ENCODE measurements at places on chromosomes 7 and 10.

DNA sequence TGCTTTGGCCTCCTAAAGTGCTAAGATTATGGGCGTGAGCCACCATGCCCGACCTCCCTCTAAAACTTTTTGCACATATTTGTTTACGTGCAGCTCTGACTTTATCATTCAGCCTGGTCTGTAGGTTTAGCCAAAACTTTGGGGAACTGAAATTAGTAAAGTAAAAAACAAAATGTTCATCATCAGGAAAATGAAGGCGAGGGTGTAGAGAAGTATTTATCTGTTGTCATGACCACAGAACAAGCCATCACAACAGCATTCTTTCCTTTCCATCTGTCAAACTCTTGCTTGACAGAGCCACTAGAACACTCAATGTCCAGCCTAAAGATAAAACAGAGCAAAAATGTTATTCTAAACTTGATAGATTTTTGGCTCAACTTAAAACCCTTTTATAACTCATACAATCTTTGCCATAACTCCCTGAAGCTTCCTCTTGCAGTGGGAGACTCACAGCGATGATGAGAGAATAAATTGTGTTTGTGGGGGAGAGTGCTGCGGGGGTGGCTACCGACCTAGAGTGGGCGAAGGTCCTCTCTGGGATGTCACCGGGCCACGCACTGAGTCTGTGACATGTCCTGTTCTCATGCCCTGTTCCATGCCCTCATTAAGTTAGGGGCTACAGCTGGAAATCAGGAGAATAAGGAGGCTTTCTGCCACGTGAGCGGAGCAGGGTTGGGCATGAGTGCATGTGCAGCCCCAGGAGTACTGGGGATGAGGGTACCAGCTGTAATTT is 58.6 kb upstream of the MKRN1 start:
- DNase-seq = no peak

DNA sequence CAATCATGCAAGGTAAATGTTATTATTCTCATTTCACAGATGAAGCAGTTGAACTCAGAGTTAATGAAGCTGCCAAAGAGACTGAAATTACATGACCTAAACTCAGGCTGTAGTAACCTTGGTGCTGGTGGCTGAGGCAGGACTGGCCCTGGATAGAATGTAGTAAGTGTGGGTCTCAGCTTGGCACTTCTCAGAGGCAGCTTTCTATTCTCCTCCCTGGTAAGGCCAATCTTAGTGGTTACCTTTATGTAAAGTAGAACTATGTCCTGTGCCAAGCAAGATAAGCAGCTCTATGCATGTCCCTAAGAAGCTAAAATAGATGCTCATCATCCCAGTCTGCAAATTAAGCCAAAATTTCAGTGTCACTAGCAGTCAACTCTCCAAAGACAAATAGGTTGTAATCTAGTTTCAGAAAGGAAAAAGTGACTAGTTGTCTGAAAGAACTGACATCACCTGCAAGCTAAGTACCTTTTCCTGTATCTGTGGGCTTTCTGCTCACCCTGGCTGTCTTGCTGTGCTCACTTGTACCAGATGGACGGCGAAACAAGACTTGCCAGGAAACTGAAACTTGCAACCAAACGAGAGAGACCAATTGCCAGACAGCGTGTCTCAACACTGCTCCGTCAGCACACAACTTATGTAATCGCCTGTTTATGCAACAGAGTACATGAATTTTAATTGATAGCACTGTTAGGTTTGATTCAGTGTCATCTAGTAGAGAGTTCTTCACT is 43.7 kb downstream of the CH25H start:
- peak; percentile 64 for DNase-seq

DNA sequence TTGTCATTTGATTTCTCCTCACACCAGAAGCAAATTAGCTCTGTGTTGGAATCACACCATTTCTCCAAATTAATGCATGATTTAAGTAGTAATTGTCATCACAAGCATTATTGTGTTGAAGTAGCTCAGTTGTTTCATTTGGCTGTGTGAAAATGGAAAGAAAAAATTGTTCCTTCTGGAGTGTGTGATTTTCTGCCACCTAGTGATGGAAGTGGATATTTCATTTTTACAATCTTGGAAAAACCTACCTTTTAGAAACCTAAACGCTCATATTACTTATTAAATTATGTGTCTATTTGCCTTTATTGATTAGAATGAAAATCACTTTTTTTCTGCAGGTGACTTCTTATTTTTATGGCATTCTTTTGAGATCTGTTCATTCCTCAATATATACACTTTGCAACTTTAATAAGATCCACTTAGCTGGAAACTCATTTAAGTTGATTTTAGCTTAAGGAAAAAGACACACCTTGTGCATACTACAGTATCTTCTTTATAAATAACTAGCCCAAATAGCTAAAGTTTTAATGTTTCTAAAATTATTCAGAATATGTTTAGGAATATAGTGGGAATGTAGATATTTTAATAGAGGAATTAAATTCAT is 50.0 kb downstream of the SRI start:
- DNase-seq = no peak

GRCh38 chr7:35988818-35989217 is 164.2 kb upstream of the EEPD1 start:
- no peak for DNase-seq

DNA sequence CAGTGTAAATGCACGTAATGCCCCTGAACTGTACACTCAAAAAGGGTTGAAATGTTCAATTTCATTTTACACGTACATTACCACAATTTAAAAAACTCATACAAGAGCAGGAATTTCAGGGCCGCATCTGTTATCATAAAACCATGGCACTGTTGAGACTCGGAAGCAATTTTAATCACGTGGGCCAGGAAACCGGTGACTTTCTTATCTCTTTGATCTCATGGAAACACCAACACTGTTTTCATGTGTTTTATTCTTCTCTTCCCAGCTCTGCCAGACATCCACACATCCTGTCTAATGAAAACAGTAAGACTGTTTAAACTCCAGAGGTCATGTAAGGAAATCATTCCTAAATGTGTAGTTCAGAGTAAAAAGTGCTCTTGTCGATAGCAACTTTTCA is 35.9 kb downstream of the PTPRE start:
- no peak for DNase-seq

DNA sequence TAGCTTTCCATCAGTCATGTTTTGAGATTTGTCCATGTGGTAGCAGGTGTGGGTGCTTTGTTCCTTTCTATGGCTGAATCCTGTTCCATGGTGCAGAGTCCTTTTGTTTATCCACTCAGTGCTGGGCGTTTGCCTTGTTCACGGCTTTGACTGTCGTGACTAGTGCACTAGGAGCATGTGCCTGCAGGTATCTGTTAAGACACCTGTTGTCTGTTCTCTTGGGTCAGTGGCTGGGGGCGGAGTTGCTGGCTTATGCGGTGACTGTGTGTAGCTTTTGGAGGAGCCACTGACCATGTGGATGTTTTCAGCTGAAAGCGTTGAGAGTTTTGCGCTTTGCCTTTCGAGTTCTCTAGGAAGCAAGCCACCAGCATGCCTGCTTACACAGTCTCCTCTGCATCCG is 573.1 kb upstream of the FOXK1 start:
- DNase-seq = no peak

- DNase-seq = no peak
Measured at GRCh38 chr10:99527526-99528493, 4.9 kb upstream of the NKX2-3 start.

DNA sequence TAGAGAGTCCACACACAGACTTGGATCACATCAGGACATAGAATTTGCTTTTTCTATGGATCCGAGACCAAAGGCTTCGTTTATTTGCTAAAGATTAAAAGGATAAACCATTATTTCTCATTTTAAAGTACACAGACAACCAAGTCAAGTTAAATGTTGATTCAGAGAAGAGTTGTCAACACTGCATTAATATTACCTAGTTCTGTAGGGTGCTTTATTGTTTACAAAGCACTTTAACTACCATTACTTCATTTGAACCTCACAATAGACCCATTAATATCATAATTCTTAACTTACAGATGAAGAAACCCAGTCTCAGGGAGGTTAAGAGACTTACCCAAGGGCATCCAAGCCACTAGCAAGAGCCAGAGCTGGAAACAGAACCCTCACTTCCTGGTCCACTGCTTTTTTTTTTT is 43.2 kb upstream of the GSAP start:
- DNase-seq = no peak

GRCh38 chr7:91112902-91113341 is 151.3 kb upstream of the FZD1 start:
- DNase-seq = no peak

DNA sequence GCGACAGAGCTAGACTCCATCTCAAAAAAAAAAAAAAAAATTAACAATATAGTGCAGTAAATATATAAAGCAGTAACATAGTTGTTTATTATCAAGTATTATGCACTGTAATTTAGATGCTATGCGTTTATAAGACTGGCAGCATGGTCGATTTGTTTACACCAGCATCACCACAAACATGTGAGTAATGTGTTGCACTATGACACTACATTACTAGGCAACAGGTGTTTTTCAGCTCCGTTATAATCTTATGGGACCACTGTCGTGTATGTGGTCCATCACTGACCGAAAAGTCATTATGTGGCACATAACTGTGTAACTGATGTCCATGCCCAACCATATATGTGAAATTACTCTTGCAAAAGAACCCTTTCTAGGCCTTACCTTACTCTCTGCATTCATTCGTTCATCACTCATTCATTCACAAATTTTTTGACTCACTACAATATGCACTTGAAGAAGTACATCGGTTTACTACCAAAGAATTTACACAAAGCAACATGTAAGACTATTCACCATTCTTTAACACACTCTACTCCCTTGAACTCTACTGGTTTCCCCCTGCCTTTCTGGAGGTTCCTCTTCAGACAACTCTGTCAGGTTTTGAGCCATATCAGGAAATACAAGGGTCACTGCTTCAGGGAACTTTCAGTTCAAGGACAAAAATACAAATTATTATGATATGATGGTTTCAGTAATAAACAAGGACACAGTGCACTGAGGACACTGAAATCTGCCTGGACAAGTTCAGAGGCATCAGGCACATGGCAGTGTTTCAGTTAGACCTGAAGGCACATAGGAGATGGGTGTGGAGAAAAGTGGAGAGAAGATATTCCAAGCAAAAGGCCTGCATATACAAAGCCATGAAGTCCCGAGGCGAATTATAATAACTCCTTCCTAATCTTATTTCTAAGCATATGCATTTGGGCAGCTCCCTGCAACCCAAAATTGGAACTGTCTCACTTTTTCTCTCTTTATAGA is 17.4 kb downstream of the ITGB1 start:
- DNase-seq = no peak
